Psoas muscle (tissue), 8 donors: ENCODE measurements at places on chromosomes 3 and 15. TPM values are rescaled to one million over a fixed set of nuclear protein-coding genes. Genes with fewer than 3 reads are reported as not detected.

The CLASP2 gene
- total RNA-seq, result 37.7 TPM

The ALDH1L1 gene
- 121 TPM for total RNA-seq

The RTP3 gene
- total RNA-seq, result not detected

The CRYGS gene
- total RNA-seq, result 0.55 TPM

The TGFBR2 gene
- 46.5 TPM for total RNA-seq

The FBXW12 gene
- total RNA-seq, result not detected

The ADAMTS9 gene
- total RNA-seq, result 17.3 TPM

The C15orf39 gene
- total RNA-seq, result 4.0 TPM

The IQCF5 gene
- not detected for total RNA-seq

- no peak for DNase-seq
Observed at GRCh38 chr3:15218689-15219088, 12.6 kb downstream of the CAPN7 start.

GRCh38 chr3:48433472-48434118 lies 3.7 kb upstream of the PLXNB1 start:
- DNase-seq, result no peak

- peak; percentile 46 for DNase-seq
Observed at GRCh38 chr3:118628704-118629341, 405.8 kb downstream of the IGSF11 start.

DNA sequence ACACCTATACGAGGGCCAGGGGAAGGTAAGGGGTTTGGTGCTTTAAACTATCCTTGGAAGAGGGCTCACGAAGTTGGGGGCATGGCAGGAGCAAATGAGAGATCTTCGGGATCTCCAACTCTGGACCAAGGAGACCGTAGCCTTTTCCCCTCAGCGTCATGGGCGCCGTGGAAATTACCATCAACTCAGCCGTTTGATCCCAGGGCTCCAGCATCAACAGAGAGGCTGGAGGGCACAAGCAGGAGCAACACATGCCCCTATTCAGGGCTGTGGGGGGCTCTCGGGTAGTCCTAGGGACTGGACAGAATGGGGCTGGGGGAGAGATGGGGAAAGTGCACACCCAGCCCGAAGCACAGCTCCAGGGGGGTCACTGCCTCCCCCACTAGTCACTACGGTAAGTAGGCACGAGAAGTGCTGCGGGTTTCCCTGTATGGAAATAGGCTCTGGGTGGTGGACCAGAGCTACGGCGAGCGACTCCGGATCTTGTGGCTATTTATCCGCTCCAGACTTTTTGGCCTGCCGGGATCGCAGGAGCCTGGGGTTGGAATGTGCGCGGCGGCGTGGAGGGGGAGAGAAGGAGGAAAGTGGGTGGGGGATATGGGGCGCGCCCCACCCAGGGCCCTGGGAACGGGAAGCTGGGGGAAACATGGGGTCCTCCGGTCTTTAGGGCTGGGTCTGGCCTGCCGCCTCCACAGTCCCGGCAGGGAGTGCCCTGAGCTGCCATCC lies 539 bp upstream of the LAMB2 start:
- peak; percentile 86 for DNase-seq

DNA sequence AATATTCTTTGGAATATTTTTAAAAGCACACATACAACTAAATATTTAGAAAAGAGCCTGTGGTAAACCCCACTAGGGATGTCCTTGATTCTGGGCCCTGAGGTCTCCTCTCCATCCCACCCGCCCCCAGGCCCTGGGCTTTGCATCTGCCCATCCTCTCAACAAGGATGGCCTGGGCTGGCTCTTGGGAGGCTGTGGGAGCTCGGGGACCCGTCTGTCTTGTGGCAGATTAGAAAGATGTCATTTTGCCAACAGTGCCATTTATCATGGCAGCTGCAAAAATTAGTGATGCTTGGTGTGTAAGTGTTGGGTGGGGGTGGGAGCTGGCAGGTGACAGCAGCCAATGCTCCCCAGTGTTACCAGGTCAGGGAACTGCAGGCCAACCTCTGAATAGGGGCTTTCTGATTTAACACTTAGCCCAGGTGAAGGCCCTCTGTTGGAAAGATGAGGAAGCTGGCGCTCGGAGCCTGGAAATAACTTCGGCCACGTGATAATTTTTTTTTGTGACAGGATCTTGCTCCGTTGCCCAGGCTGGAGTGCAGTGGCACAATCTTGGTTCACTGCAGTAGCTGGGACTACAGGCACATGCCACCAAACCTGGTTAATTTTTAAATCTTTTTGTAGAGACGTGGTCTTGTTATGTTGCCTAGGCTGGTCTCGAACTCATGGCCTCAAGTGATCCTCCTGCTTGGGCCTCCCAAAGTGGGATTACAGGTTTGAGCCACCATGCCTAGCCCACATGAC lies 16.9 kb upstream of the CSPG4 start:
- DNase-seq, result no peak
